Kidney (tissue), 22 donors: ENCODE measurements at places on chromosomes 3 and 15. TPM values are rescaled to one million over a fixed set of nuclear protein-coding genes. Genes with fewer than 3 reads are reported as not detected.

The HTR3E gene
- not detected for polyA plus RNA-seq

The DGKG gene
- 0.95 TPM for polyA plus RNA-seq

The LDHAL6B gene
- not detected for polyA plus RNA-seq

The SNRPN gene
- 411 TPM for polyA plus RNA-seq

The TSEN2 gene
- polyA plus RNA-seq: 10.3 TPM

The ROBO2 gene
- 1.6 TPM for polyA plus RNA-seq

The CCR1 gene
- polyA plus RNA-seq: 7.4 TPM

The SHC4 gene
- 0.47 TPM for polyA plus RNA-seq

The THUMPD3 gene
- 31.9 TPM for polyA plus RNA-seq

The AP3S2 gene
- 17.5 TPM for polyA plus RNA-seq

The DUOXA2 gene
- polyA plus RNA-seq: 0.37 TPM

The SIDT1 gene
- polyA plus RNA-seq: 0.92 TPM

The GUCA1C gene
- polyA plus RNA-seq: 2.7 TPM

The SRGAP3 gene
- polyA plus RNA-seq: 4.1 TPM

The EFCC1 gene
- 2.4 TPM for polyA plus RNA-seq

The SLC12A1 gene
- polyA plus RNA-seq: 370 TPM

The DNAH1 gene
- polyA plus RNA-seq: 1.7 TPM

The ITPKA gene
- not detected for polyA plus RNA-seq

The DPPA4 gene
- polyA plus RNA-seq: not detected

The ABHD14A gene
- 50.5 TPM for polyA plus RNA-seq

The C3orf85 gene
- polyA plus RNA-seq: 40.4 TPM

The FANCD2OS gene
- not detected for polyA plus RNA-seq

The OXNAD1 gene
- 12.7 TPM for polyA plus RNA-seq

The TP63 gene
- polyA plus RNA-seq: 0.13 TPM

The MFN1 gene
- 16.6 TPM for polyA plus RNA-seq

The PRRT3 gene
- polyA plus RNA-seq: 3.6 TPM

The CYP1A1 gene
- 0.26 TPM for polyA plus RNA-seq

The CYP1A2 gene
- polyA plus RNA-seq: not detected

The FES gene
- polyA plus RNA-seq: 9.3 TPM

The WNT5A gene
- polyA plus RNA-seq: 0.67 TPM
